ENCODE measurements at places on chromosomes 5 and 9.

- DNase-seq: no peak
Measured at GRCh38 chr9:131233995-131234394, 42.3 kb downstream of the FAM78A start.

DNA sequence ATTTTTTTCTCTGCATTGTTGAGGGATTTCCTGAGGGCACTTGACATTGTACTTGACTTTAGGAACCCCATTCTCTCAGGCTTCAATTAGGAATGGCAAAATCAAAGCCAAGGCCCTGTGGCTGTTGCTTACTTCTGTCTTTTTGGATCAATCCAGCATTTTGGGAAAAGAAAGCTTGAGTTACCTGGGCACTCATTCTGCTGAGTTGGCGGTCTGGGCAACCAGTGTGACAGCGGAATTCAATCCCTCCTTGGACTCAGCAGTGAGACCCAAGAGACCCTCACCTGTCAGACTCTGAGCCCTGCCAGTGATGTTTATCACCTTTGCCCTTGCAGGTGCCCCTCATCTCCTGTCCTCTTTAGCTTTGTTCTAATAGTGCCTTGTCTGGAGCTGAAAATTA lies 225.3 kb downstream of the PAPPA start:
- no peak for DNase-seq

DNA sequence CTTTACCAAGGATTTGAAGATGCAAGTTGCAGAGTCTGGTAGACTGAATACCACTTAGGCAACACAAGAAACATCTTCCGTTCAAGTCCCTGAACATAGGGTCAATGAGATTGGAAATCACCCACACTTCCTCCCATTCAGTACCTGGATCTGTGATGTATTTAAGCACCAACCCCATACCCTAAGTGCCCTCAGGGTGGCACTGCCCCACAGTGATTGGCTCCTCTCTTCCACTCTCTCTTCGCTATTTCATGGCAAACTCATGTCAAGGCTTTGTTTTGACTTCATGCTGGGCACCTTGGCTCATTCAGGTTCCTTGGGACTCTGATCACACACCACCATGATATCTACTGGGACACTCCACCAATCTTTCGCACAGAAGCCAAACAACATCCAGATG lies 53.7 kb downstream of the GGTA1 start:
- no peak for DNase-seq

DNA sequence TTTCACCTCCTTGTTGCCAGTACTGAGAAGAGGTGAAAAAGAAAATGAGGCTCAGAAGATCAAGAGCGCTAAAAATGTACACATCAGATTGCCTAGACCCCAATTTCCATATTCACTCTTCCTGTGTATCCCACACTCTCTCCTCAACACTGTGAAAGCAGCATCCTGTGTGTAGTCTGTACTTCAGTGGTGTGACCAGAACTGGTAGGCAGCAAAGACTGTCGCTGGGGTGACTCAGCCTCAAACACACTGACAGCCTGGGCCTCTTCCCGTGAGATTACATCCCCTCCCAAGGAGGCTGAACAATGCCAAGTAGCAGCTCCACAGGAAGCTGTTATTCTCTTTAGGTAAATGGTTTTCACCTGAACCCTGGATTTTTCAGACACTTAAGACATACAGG lies 135.5 kb downstream of the CCDC192 start:
- peak; percentile 48 for DNase-seq

DNA sequence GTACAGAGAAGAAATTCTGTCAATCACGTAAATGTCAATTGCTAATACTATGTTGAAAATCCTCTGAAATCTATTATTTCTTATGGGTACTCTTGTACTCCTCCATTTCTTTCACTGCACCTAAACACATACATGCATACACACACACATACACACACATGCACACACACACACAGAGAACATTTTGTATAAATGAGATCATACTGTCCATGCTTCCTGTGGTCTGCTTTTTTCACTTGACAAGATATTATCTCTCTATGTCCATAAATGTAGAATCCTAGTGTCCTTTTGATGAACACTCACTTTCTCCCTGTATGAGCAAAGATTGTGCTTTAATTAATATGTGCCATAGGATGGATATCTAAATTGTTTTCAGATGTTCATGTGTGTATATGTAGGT lies 32.7 kb upstream of the TLR4 start:
- DNase-seq: no peak

GRCh38 chr9:82091610-82092009 lies 103.0 kb downstream of the SPATA31D1 start:
- no peak for DNase-seq

DNA sequence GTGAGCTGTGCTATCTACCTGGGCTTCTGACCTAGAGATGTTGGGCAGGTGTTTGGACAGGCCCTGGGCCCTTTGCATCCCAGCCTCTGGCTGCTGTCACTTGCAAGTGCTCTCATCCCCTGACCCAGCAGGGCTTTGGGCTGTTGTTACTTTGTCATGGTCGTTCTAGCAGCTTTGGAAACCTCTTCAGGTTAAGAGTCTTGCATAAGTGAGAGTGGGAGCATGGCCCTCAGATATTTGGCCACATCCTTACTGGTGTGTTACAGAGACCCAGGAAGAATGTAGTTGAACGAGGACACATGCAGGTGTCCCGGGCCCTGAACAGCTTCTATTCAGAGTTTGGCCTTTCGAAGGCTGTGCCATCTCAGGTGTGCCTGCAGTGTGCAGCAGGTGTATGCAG lies 4.5 kb downstream of the TENT4A start:
- no peak for DNase-seq

DNA sequence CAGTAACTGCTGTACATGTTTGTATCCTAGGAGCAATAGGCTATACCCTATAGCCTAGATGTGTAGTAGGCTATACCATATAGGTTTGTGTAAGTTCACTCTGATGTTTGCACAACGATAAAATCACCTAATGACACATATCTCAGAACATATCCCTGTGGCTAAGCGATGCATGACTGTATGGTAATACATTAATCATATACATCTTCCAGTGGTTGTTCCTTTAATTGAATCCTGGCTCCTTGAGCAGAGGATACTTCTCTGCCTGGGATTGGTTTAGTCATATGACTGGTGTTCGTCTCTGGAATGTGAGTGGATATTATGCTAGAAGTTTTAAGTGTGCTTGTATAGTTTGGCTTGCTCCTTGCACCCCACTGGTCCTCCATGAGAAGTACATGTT lies 425.8 kb downstream of the MAN2A1 start:
- peak; percentile 9 for DNase-seq

- no peak for DNase-seq
Measured at GRCh38 chr9:27645161-27645840, 72.0 kb upstream of the C9orf72 start.

GRCh38 chr9:127534250-127534906 lies 77.7 kb upstream of the STXBP1 start:
- no peak for DNase-seq

DNA sequence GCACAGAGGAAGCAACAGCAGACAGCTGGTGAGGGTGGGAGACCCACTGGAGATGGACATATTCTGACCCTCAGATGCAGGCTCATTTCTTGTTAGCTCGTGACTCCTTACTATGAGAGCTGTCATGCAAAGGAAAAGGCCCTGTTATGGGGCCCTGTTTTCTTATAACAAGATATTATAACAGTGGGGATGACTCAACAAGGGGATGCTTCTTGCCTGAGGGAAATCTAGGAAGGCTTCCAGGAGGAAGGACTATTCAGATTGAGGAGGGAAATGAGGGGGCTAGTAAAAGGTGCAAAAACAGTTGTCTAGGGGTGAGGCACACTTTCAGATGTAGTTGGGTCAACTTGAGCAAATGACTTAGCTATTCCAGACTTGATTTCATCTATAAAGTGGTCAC lies 83.0 kb downstream of the DAB2IP start:
- no peak for DNase-seq

- no peak for DNase-seq
Measured at GRCh38 chr5:111517853-111518501, 5.6 kb upstream of the STARD4 start.

DNA sequence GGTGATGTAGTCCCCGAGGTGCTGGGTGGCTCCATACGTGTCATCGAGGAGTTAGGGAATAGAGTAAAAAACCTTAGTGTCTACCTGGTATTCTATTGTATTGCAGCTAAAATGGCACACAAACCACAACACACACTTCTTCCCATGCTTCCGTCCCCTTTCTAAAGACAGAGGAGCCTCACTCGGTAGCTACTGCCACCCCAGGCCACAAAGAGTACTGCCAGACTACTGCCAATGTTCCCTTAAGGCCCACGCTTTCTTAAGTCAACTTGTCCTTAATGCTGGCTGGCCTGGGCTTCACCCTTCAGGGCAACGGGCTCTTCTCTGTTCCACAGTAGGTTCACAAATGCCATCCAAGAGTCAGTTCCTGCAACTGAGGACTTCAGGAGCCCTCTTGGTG lies 673.0 kb downstream of the ELAVL2 start:
- peak; percentile 25 for DNase-seq

GRCh38 chr5:146645342-146645741 lies 129.4 kb upstream of the GPR151 start:
- DNase-seq: no peak

GRCh38 chr9:120865809-120866208 lies 11.2 kb downstream of the PHF19 start:
- DNase-seq: no peak

DNA sequence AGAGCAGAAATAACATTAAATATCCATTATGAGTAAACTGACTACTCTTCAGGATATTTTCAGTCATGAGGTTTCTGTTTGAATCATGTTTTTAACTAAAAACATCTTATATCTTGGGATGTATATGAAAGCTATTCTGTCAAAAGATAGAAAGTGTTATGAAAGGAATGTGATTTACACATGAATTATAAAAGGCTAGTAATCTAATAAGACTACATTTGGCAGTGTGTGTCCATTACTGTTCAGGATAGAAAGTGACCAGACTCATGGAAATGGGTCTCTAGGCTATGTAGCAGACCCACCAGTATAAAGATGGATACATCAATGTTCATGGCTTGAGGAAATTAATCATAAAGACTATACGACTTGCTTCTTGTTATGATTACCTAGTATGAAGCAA lies 1328.2 kb upstream of the NUDT12 start:
- no peak for DNase-seq

DNA sequence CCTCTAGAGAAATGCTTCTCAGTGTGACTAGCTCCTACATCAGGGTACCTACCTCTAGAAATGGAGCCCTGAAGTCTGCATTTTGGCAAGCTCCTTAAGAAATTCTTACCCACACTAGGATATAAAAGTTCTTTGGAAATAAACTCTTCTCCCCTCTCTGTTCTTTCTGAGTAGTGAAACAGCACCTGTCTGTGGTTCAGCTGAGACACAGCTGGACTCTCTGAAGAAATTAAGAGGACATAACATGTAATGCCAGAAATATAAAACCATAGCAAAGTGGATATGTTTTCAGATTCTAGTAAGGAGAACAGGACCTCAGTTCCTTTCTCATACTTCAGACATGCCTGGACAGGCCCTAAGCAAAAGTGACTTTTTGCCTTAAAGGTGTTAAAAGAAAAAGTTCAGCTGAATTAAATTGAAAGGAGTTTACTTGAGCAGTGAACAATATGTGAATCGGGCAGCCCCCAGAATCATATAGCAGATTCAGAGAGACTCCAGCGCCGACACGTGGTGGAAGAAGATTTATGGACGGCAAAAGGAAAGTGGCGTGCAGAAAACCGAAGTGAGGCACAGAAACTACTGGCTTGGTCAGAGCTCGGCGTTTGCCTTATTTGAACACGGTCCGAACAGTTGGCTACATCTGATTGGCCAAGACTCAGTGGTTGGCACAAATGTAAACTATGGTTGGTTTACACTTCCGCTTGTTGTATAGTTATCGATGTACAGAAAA lies 64.5 kb downstream of the PRKACG start:
- DNase-seq: no peak

- no peak for DNase-seq
Measured at GRCh38 chr9:125881042-125881441, 133.9 kb downstream of the PBX3 start.

DNA sequence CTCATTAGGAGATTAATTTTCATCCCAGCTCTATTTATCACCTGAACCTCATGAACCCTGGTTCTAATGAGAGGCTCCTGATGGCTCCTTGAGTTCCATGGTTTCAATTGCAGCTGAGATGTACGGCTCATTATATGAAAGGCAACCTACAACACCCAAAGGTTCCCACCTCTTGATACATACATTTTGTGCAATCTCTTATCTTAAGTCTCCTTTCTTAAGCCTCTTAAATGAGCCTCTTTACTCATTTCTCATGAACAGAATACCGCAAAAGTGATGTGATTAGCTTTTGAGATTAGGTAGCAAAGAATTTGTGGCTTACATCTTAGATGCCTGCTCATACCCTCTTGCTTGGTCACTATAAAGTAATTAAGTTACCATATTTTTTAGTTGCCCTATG lies 1964.0 kb upstream of the CDH6 start:
- DNase-seq: no peak

GRCh38 chr5:157530226-157530972 lies 45.2 kb downstream of the ADAM19 start:
- DNase-seq: no peak

GRCh38 chr5:170638454-170639220 lies 134.8 kb downstream of the KCNIP1 start:
- DNase-seq: peak; percentile 60

- no peak for DNase-seq
Measured at GRCh38 chr9:131278702-131279111, 2.4 kb upstream of the FAM78A start.

All from RKO (cell line).